ENCODE measurements at places on chromosomes 5 and 9.

GRCh38 chr5:32686799-32687498 is 24.2 kb upstream of the NPR3 start:
- no peak for DNase-seq

DNA sequence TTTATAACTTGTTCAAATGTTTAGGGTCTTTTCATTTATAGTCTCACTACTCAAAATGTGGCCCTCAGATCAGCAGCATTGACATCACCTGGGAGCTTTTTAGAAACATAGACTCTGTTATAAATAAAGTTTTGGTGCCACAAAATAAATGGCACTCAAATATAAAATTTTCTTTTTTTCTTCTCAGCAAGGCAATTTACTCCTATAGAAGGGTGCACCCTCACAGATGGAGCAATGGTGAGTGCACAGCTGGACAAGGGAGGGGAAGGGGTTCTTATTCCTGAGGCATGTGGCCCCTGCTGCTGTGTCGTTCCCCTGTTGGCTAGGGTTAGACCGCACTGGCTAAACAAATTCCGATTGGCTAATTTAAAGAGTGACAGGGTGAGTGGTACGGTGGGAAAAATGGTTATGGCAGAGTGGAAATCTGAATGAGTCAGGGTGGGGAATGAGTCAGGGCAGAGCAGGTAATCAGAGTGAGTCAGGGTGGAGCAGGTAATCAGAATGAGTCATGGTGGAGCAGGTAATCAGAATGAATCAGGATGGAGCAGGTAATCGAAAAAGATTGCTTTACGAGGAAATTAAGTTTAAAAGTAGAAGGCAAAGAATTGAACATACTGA is 31.8 kb upstream of the C7 start:
- no peak for DNase-seq

GRCh38 chr5:153584960-153585359 is 94.5 kb downstream of the GRIA1 start:
- no peak for DNase-seq

- DNase-seq: no peak
Measured at GRCh38 chr9:37342895-37343294, 79.6 kb upstream of the GRHPR start.

GRCh38 chr5:52449516-52449915 is 338.2 kb upstream of the ITGA1 start:
- no peak for DNase-seq

DNA sequence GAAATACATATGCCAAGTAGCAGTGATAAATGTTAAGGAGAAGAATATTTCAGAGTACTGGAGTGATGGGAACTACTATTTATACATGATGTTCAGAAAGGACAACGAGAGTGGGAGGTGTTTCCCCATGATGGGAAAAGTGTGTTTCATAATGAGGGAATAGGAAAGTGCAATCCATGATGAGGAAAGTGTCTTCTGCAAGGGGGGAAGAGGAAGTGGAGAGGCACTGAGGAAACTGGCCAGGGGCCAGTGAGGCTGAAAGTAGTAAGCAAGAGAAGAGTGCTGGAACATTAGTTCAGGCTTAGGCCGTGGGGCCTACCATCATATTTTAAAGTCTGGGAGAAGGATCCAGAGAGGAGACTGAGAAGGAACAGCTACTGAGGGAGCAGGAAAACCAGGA is 327.2 kb downstream of the SLF1 start:
- no peak for DNase-seq

DNA sequence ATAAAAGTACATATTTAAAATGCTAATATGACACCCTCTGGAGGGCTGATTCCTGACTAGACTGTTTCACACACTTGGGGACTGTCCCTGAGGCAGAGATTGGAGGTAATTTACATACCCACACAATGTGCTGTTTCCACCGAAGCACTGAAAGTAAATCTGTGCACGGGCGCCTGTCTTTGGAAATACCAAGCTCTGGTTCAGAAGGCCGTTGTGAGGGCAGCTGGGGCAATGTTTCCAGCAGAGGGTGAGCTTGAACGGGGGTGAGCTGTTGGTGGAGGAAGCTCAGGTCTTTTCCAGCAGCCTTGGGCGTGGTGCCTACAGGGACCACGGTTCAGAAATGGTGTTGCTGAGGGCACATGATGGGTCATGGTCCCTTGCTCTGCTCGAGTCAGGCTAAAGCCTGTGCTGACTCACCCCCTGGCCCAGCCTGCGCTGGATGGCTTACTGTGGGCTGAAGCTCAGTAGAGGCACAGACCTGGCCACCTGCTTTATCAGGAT is 25.8 kb upstream of the HMCN2 start:
- DNase-seq: no peak

GRCh38 chr9:81737871-81738507 is 48.6 kb upstream of the TLE1 start:
- no peak for DNase-seq

DNA sequence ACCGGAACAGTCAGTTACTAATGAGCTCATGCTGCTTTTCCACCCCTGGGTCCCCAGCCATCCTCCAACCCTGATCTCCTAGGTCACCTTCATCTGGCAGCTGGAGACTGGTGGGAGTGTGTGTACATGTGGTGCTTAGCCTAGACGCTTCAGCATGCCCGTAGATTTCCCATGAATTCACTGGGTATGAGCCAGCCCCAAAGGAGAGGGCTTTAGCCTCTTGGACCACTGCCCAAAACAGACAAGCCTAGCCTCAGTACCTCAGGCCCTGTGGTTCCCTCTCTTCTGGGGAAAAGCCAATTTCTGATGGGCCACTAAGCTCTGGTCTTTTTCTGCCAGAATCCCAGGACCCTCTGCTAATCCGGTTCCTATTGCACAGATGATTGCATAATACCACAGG is 48.0 kb upstream of the ASTN2 start:
- DNase-seq: peak; percentile 18

GRCh38 chr9:36486933-36487481 is 85.7 kb upstream of the MELK start:
- DNase-seq: no peak

GRCh38 chr5:111968459-111968858 is 211.5 kb upstream of the NREP start:
- no peak for DNase-seq

DNA sequence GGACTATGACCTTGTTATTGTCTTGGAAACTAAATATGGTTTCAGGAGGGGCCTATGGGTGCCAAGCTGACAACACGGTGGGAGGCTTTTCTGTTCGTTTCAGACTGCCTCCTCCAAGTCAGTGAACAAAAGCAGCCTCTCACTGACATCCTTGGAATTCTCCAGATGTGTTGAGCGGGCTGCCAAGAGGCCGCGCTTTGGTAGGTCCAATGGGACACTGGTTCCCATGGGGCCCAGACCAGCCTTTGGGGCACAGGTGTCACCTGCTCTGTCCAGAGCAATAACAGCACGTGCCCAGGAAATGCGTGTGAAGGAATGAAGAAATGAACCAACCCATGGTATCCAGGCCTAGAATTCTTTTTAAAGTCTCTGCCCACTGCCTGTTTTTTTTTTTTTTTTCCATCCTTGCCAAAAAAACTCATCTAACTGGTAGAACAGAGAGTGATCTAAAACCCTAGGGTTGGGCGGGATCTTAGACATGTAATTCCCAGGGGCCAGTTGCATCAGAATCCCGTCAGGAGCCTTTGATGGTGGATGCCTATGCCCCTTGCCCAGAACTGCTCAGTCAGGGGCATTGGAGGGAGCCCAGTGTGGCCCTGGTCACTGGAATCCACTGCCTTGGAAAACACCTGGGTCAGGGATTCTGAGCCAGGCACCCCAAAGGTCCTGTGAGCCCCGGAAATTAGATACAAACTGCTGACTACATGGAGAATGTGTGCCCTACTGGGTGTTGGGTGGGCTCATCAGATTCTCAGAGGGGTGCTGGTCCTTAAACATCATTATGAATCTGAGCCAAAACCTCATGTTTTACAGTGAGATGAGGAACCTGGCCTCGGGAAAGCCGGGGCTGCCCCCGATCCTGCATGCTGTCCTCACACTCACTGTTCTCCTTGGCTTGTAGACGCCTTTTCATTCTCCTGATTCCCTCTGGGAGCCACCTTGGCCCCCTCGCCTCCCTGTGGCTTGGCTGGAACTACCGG is 60.1 kb downstream of the GTF3C4 start:
- no peak for DNase-seq

DNA sequence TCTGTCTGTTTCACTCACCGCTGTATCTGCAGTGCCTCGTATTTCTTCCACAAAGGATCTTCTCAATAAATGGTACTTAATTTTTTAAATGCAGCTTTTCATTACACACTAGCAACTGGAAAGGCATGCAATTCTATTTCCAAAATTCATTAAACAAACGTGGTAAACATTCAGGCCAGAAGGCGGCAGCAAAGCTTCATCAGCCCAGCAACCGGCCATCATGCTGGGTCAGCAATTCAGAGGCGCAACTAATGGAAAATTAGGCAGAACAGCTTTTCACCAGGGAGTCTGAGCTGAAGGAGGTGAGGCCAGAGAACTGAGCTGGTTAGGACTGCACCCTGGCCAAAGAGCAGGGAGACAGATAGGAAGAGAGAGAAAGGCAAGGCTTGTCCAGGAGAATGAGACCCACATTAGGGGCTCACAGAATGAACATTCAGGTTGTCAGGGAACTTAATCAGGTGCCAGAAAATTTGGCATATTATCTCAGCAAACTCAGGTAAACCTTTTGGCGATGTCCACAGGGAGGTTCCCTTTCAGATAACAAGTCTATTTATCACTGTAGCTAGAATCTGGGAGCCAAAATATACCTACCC is 17.7 kb upstream of the RNF180 start:
- peak; percentile 56 for DNase-seq

DNA sequence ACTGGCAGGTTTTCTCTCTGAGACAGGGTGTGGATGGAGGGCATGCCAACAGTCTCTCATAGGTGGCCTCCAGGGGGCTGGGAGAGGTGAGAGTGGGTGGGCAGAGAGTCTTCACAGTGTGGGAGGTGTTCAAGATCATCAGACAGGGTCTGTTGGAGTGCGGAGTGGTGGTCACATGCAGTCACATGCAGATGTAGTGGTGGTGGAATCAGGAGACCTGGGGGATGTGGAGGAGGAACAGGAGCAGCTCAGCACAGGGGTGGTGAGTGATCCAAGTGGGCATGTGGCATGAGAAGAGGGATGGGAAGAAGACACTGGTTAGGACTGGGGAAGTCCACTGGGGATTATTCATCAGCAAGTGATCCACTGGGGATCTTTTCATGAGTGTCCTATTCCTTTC is 5.8 kb downstream of the GM2A start:
- DNase-seq: no peak

- DNase-seq: no peak
Measured at GRCh38 chr9:124596172-124596839, 89.1 kb upstream of the NR5A1 start.

- no peak for DNase-seq
Measured at GRCh38 chr9:106980551-106981101, 117.7 kb downstream of the ZNF462 start.

DNA sequence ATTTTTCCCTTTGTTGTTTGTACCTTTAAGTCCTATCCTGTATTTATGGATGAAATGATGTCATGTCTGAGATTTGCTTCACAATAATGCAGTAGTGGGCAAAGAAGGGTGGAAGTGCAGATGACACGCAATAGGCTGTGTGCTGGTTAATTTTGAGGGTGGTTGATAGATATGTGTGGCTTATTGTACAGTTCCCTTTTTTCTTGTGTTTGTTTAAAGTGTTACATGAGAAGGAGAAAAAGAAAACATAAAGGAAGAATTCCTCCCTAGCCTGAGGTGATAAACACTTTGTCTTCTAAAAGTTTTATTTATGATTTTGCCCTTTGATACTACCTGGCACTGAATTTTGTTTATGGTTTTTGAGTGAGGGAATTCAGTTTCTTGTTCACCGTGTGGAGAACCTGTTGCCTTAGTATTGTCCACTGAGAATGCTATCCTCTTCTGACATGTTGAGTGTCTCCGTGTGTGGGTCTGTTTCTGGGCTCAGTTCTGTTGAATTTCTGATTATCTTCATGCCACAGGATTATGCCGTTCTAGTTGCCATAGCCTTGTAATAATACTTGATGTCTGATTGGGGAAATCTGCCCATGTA is 52.3 kb upstream of the FAM120AOS start:
- DNase-seq: no peak

GRCh38 chr5:112154940-112155686 is 264.0 kb downstream of the EPB41L4A start:
- no peak for DNase-seq

DNA sequence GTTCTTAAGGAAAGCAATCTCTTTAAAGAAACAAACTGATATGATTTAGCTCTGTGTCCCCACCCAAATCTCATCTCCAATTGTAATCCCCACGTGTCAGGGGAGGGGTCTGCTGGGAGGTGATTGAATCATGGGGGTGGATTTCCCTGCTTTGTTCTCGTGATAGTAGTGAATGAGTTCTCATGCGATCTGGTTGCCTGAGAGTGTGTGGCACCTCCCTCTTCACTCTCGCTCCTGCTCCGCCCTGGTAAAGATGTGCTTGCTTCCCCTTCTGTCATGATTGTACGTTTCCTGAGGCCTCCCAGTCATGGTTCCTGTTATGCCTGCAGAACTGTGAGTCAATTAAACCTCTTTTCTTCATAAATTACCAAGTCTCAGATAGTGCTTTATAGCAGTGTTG is 412.7 kb upstream of the SMC2 start:
- DNase-seq: no peak

GRCh38 chr9:119418721-119419120 is 49.5 kb upstream of the BRINP1 start:
- no peak for DNase-seq

GRCh38 chr9:7376833-7377232 is 422.7 kb downstream of the DMAC1 start:
- DNase-seq: peak; percentile 90

All from NCI-H446 (cell line).